ENCODE measurements at places on chromosomes 5 and 9.

DNA sequence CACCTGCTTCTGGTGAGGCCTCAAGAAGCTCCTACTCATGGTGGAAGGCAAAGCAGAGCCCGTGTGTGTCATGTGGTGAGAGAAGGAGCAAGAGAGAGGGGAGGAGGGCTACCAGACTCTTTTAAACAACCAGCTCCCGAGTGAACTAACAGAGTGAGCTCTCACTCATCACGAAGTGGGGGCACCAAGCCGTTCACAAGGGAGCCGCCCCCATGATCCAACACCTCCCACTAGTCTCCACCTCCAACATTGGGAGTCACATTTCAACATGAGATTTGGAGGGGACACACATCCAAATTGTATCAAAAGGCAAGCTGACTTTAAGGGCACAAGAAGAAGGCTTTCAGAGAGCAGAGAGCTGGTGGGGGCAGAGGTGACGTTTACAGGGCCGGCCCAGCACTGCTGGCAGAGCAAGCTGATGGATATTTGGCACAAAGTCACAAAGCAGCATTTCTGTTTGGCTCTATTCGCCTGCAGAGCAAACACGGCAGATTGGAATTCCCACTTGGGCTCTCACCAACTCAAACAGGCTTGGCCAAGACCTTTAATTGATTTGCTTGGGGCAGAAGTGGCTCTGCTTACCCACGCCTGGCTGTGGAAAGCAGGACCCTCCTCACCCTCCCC, 20.0 kb downstream of the PITX1 start:
- peak; percentile 73 for DNase-seq

DNA sequence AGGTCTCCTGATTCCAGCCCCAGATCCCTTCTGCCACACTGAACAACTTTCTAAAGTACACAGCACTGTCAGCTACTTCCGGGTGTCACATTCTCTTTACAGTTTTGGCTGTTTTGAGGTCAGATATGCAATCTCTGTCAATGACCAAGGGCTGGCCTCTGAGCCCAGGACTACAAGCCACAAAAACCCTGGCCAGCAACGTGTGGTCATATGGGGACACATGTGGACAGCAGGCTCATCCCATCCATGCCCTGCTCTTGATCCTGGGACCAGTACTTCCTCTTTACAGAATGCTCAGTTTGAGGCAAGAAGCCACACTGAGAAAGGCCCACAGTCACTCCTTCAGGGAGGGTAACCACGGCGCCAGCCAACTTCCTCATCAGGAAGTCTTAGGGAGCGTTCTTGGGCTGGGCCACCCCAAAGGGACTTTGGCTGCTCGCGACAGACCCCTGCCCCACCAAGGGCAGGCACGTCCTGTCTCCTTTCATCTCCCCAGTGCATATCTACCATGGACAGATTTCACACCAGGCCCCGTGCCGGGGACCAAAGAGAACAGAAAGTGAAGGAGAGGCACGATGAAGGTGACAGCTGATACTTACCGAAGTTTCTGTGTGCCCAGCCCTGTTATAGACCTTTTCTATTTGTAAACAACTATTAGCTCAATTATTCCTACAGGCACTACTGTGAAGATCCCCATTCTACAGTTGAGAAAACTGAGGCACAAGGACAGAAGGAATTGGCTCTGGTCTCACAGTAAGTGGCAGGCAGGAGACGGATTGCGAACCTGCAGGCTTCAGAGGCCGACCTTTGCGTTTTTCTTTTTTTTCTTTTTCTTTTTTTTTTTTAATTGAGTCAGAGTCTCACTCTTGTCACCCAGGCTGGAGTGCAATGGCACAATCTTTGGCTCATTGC, 37.3 kb downstream of the STK10 start:
- no peak for DNase-seq

DNA sequence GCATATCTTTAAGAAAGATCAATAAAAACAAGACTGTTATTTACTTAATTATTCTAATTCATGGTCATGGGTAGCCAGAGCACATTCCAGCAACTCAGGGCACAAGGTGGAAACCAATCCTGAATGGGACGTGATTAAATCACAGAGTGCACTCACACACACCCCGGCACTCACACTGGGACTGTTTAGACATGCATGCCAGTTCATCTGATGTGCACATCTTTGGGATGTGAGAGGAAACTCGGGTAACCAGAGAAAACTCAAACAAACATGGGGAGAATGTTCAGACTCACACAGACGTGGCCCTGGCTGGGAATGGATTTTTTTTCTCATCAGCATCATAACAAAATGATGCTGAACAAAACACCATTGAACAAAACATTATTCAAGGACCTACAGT, 29.4 kb downstream of the SMAD5 start:
- no peak for DNase-seq

- peak; percentile 94 for DNase-seq
Observed at GRCh38 chr9:111957856-111958631, 61.4 kb downstream of the UGCG start.

- DNase-seq: no peak
Observed at GRCh38 chr5:151106043-151106442, 25.2 kb upstream of the TNIP1 start.

GRCh38 chr9:126471084-126471624, 142.6 kb upstream of the LMX1B start:
- peak; percentile 76 for DNase-seq

DNA sequence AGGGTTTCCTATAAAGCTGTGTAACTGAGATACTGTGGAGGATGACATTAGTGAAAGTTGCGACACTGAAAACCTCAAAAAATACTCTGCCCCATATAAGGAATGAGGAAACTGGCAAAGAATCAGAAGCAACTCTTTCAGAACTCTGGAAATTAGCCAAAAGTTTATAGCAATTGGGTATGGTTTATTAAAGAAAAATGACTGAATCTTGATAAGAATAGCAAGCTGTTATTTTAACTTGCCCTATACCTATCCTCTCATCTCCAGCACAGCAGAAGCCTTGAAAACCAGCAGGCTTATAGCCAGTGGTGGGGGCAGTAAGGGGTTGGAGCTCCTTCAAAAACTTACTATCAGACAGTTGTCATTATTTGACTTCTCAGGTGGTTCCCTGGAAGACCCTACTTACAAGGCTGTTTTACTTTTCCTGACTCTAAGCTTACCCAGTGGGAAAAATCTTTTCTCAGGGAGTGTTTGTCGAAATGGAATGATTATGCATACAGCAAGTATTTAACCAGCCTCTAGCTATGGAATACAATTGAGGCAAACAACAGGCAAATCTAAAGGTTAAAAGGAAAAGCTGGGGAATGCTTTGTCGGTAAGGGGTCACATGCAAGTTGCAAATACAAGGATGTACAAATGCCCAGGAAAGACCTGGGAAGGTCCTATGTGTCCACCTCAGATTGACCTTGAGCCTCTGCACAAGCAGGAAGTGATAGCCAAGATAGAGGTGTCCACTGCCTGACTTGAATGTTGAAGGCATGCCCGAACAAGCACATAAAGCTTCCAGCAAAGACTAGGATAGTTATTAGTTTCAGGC, 21.0 kb upstream of the FAM151B start:
- DNase-seq: peak; percentile 72

- DNase-seq: peak; percentile 69
Observed at GRCh38 chr5:38607930-38608564, 51.6 kb upstream of the LIFR start.

DNA sequence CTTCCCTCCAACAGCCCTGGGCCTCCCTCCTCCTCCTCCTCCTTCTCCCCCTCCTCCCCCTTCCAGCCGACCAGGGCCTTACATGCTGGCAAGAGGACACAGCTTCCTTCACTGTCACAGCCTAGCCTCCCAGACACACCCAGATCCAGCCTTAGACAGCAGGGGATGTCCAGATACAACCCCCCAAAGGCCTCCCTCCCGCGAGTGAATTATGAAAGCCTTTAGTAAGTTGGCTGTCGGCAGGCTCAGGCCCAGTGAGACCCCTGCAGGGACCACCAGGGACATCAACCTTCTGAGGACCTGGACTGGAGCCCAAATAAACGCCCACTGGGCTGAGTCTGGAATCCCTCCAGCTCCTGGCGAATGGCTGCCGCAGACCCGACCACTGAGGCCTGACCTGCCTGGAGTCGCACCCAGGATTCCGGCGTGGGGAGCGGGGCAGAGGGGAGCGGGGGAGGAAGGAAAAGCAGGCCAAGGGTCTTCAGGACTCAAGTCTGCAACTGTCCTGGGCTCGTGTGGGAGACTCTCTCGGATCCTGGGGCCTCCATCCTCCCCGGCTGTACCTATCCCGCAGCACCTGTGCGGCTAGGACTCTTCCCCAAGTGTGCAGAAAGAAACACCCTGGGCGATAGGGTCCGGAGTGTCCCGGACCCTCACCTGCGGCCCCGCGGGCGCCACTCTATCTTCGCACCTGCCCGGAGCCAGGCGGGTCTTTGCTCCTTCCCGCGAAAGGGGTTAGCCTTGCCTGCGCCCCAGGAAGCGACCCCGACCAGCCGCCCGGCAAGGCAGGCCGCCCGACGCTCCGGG, 705 bp downstream of the SEPTIN8 start:
- peak; percentile 75 for DNase-seq

DNA sequence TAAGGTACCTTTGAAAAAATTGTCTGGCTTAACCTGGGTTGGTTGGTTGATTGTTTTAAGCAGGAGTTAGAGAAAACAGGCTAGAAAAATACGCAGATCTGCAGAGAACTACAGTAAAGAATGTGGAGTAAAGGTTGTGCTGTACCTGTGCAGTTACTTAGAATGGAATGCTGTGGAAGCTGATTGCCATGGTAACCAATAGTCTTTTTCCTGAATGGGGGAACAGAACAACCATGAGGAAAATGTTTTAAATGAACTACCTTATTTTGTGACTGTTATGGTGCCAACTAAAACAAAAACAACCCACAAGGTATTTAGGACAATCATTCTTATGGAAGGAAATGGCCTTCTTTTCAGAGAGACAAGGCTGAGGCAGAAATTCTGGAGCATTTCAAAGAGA, 4.8 kb upstream of the HOMER1 start:
- no peak for DNase-seq

DNA sequence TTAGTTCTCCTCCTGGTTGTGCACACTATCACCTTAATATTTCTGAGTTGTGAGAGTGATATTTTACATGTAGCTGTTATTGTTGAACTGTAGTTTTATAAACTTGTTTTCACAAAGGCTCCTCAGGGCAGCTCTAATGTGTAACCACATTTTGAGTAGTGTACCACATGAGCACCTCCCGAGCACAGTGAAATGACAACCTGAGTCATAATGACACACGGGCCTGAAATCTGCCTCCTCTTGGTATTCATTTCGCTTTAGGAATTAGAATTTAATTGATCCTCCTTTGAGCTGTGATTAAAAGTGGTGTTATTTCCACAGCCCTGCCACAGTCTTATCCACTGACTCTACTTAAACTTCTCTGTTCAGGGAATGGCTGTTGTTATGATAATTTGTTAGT, 7.9 kb downstream of the MTRR start:
- peak; percentile 48 for DNase-seq

- no peak for DNase-seq
Observed at GRCh38 chr5:157085930-157086329, 22.9 kb downstream of the HAVCR2 start.

- DNase-seq: no peak
Observed at GRCh38 chr9:111094958-111095357, 56.7 kb upstream of the LPAR1 start.

DNA sequence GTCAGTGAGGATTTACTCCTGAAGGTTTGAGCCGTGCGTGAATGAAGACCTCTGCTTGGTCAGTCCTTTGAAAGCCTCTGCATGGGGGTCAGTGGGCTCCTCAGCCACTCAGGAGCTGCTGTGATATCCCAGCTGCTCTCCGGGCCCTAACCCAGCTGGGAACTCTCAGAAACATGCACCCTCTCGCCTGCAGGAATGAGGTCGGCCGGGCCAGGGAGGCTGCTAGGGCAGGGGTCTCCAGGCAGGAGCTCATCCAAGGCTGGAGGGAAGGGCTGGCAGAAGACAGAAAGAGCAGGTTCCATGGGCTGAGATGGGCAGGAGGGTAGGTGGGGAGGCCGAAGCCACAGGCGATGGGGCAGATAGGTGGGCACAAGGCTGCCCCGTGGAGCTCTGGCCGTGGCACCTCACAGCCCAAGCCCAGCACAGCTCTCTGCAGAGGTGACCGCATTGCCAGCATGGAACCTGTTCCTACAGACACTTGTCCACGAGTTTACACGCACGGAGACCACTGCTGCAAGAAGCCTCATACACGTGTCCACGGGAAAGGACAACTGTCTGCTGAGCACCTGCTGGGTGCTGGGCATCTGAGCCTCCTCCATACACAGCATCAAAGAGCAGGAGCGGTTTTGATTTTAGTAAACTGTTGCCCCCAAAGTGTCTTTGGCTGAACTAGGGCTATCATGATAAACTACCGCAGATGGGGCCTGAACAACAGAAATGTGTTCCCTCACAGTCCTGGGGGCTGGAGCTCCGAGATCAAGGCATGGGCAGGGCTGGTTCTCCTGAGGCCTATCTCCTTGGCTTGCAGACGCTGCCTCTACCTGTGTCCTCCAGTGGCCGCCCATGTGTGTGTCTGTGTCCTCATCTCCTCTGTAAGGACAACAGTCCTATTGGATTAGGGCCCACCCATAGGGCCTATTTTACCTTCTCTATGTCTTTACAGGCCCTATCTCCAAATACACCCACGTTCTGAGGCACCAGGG, 85.2 kb upstream of the ADAMTS2 start:
- DNase-seq: no peak

GRCh38 chr9:133545494-133546286, 11.2 kb downstream of the ADAMTSL2 start:
- DNase-seq: no peak

- DNase-seq: no peak
Observed at GRCh38 chr5:40955313-40955712, 46.0 kb downstream of the C7 start.

- no peak for DNase-seq
Observed at GRCh38 chr5:63563008-63563917, 399.0 kb downstream of the HTR1A start.

DNA sequence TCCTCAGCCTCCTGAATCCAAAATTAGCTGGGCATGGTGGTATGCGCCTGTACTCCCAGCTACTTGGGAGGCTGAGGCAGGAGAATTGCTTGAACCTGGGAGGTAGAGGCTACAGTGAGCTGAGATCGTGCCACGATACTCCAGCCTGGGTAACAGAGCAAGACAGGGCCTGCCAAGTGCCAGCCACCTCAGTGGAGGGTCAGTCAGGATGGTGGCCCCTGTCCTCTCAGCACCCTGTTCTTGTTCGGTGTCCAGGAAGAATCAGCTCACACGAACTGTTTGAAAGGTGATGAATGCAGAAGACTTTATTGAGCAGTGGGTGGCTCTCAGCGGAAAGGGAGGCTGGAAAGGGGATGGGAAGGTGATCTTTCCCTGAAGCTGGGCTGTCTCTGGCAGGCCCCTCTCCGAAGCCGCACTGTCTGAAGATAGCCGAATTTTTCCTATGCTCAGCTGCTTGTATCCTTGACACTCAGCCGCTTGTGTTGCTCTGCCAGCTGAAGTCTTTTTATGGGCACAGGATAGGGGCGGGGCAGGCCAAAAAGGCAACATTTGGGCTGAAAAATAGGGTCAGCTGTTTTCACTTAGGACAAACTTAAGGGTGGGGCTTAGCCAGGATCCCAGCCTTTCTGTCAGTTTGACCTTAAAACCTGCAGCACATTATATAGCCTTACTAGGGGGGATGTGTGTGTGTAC, 50.9 kb downstream of the UBE2R2 start:
- peak; percentile 60 for DNase-seq

GRCh38 chr9:99845063-99845462, 23.4 kb downstream of the NR4A3 start:
- DNase-seq: no peak
